Activated T-helper 2 cell treated with anti-CD3 and anti-CD28 coated beads, Interferon-gamma antibody, Interleukin-2, Interleukin-4, amounts not matched to agents 10 μg/mL and 5 μg/mL and 100 μg/mL, durations not matched to agents 14 hours and 24 hours and 36 hours (primary cell): ENCODE measurements at places on chromosomes 16 and 17.

DNA sequence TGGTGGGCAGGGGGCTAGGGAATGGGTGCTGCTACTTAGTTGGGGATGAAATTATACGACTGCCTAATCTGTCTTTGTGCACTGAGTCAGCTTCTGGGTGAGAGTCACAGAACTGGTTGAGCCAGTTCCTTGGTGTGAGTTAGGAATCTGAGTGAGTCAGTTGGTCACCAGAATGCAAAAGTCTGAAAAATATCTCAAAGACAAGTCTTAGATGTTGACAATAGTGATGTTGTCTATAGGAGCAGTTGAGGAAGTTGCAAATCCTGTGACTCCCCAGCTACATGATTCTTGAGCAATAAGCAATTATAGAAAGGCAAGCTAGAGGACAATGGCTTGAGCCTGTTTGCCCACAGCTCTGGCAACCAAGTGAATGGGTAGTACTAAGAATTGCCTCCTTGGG lies 399.2 kb downstream of the CNTNAP4 start:
- no peak overlapping the region for H3K4me3 ChIP-seq
- no peak overlapping the region for H3K27ac ChIP-seq
- no peak for DNase-seq
- no peaks in the 10 kb centered on the region for H3K4me1 ChIP-seq
- no peaks in the 10 kb centered on the region for H3K27me3 ChIP-seq
- no peaks in the 10 kb centered on the region for H3K36me3 ChIP-seq

DNA sequence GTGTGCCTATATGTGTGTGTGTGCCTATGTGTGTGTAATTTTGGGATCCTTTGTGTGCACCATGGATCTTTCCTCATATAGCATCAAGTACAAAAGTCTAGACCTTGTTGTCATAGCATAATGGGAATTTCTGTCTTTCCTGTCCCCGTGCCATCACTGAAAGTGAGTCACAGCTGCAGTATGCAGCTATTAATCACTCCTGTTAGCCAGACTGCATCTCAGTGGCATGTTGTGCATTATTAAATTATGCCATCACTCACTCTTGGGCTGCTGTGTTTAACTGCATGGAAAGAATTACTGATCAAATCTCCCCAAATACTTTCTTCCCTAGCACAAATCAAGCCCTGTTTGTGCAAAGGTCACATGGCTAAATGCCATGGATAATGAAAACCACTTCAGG lies 92.4 kb downstream of the CBLN1 start:
- H3K27me3 ChIP-seq, result no peaks in the 10 kb centered on the region
- no peaks in the 10 kb centered on the region for H3K4me1 ChIP-seq
- no peaks in the 10 kb centered on the region for H3K36me3 ChIP-seq
- H3K4me3 ChIP-seq, result no peak overlapping the region

- H3K4me3 ChIP-seq, result no peak overlapping the region
- no peak overlapping the region for H3K27ac ChIP-seq
- DNase-seq, result no peak
- H3K36me3 ChIP-seq, result no peaks in the 10 kb centered on the region
These were observed 48.0 kb downstream of the TEKT5 start for GRCh38 chr16:10646581-10647263.

GRCh38 chr16:88599092-88599733 lies 29.0 kb downstream of the ZC3H18 start:
- H3K4me1 ChIP-seq, result peaks cover 7% of the 10 kb centered on the region
- DNase-seq, result no peak
- peaks cover 57% of the 10 kb centered on the region for H3K36me3 ChIP-seq
- H3K27ac ChIP-seq, result no peak overlapping the region
- H3K4me3 ChIP-seq, result no peak overlapping the region

GRCh38 chr16:61909074-61909473 lies 127.2 kb downstream of the CDH8 start:
- no peak overlapping the region for H3K27ac ChIP-seq
- H3K36me3 ChIP-seq, result no peaks in the 10 kb centered on the region
- no peak for DNase-seq
- no peaks in the 10 kb centered on the region for H3K27me3 ChIP-seq

- no peak for DNase-seq
- H3K4me1 ChIP-seq, result peaks cover 2% of the 10 kb centered on the region
- H3K27me3 ChIP-seq, result no peaks in the 10 kb centered on the region
- H3K36me3 ChIP-seq, result peaks cover 21% of the 10 kb centered on the region
- H3K4me3 ChIP-seq, result no peak overlapping the region
These were observed 18.5 kb upstream of the BCAS3 start for GRCh38 chr17:60659156-60659555.

- H3K36me3 ChIP-seq, result no peaks in the 10 kb centered on the region
- no peak for DNase-seq
- H3K4me1 ChIP-seq, result no peaks in the 10 kb centered on the region
- H3K27ac ChIP-seq, result no peak overlapping the region
These were observed 106.1 kb downstream of the GP2 start for GRCh38 chr16:20221208-20221607.

GRCh38 chr17:55549140-55549539 lies 37.9 kb upstream of the SMIM36 start:
- no peaks in the 10 kb centered on the region for H3K36me3 ChIP-seq
- peaks cover 8% of the 10 kb centered on the region for H3K4me1 ChIP-seq
- DNase-seq, result no peak
- H3K27me3 ChIP-seq, result peaks cover 18% of the 10 kb centered on the region
- no peak overlapping the region for H3K27ac ChIP-seq

DNA sequence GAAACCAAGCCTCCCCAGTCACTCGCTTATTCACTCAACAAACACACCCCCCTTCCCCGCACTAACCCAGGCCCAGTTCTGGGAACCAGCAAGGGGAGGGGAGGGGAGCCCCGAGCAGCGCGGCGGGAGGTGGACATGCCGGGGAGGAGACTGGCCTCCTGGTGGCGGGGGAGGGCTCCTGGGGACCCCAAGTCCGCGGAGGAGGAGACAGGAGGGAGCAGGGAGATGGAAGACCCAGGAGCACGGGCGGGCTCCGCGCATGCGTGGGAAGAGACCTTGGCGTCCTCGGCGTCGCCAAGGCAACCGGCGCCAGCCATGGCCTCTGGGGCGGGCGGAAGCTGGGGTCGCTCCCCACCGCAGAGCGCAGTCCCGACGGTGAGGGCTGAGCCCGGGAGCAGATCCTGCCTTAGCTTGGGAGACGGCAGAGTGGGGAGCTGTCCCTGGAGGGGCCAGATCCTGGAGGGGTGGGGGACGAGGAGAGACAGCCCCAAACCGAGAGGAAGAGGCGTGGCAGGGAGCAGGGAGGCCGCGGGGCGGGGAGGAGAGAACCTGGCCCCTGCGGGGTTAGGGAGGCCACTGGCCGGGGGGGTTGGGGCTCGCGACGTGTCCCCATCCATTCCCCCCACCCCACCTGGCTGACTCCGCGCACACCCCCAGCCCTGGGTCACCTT lies at the start of gene PRR29:
PRR29 (plus strand) TSS at position 302 of the 671 bp plus-strand sequence; CDS start at position 316, 14 bp downstream.
- H3K4me3 ChIP-seq, result peak within 1 kb of the TSS; percentile 85
- peaks cover 23% of the 10 kb centered on the region for H3K27me3 ChIP-seq
- H3K4me1 ChIP-seq, result peaks cover 27% of the 10 kb centered on the region
- peaks cover 3% of the 10 kb centered on the region for H3K36me3 ChIP-seq

- H3K4me1 ChIP-seq, result no peaks in the 10 kb centered on the region
- no peaks in the 10 kb centered on the region for H3K27me3 ChIP-seq
- DNase-seq, result no peak
These were observed 150.0 kb upstream of the GOT2 start for GRCh38 chr16:58884141-58884540.

GRCh38 chr16:54280751-54281150 lies 5.8 kb downstream of the IRX3 start:
- peaks cover 18% of the 10 kb centered on the region for H3K4me1 ChIP-seq
- no peaks in the 10 kb centered on the region for H3K36me3 ChIP-seq
- no peak overlapping the region for H3K4me3 ChIP-seq
- no peak for DNase-seq

DNA sequence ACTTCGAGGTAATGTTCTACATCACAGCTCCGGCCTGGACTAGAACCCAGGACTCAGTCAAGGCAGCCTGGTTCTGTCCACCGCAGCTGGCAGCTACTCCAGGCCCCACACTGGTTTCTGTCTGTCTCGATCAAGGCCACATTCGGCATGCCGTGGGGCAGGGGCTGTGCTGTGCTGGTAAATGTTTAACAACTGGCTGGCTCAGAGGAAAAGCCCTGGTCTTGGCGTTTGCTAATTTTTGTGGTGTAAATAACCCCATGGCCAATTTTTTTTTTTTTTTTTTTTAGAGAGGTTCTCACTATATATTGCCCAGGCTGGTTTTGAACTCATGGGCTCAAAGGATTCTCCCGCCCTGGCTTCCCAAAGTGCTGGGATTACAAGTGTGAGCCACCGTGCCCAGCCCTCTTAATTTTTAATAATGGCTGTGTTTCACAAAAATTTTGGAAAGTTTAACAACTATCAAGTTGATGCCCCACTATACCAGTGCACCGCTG lies 328 bp upstream of the DRC7 start:
- H3K4me1 ChIP-seq, result peaks cover 17% of the 10 kb centered on the region
- H3K36me3 ChIP-seq, result no peaks in the 10 kb centered on the region
- H3K27me3 ChIP-seq, result peaks cover 8% of the 10 kb centered on the region
- no peak overlapping the region for H3K27ac ChIP-seq

GRCh38 chr16:8552487-8553221 lies 37.7 kb downstream of the TMEM114 start:
- DNase-seq, result no peak
- H3K36me3 ChIP-seq, result no peaks in the 10 kb centered on the region
- H3K27me3 ChIP-seq, result no peaks in the 10 kb centered on the region
- peaks cover 2% of the 10 kb centered on the region for H3K4me1 ChIP-seq
- H3K4me3 ChIP-seq, result no peak overlapping the region
- H3K27ac ChIP-seq, result no peak overlapping the region

DNA sequence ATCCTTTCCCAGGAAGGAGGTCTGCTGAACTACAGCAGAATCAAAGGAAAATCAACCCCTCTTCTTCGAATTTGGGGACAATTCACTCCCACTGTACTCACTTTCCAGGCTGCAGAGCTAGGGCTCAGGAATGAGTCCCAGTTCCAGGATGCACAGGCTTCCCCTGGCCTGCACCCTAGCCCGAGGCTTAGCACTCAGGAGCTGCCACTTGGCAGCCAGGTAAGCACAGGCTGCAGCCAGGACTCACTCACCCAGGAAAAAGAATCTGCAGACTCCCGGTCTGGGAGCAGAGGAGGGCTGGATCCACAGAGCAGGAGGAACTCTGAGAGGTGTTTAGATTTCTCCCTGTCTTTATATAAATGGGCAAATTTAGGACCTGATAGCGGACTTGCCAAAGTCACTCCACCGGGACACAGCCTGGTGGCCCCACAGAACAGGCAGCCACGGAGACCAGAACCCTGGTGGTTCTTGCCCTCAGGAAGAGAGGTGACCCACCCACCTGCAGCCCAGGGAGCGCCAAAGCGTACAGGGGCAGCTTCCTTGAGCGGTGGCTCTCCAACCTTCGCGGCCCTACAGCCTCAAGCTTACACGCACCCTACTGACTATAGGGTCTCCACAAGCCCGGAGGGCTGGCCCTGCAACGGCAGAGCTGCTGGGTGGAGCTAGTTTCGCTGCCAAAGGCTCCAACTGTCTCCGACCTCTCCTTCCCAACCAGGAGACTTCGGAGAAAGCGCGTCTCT lies 4.8 kb downstream of the CBLN1 start:
- no peak overlapping the region for H3K4me3 ChIP-seq
- no peaks in the 10 kb centered on the region for H3K36me3 ChIP-seq
- peaks cover 74% of the 10 kb centered on the region for H3K27me3 ChIP-seq
- H3K27ac ChIP-seq, result no peak overlapping the region
- no peak for DNase-seq

GRCh38 chr16:80664226-80664625 lies 123.4 kb downstream of the DYNLRB2 start:
- H3K27ac ChIP-seq, result no peak overlapping the region
- peaks cover 6% of the 10 kb centered on the region for H3K4me1 ChIP-seq
- no peaks in the 10 kb centered on the region for H3K27me3 ChIP-seq

GRCh38 chr17:42221886-42222745 lies 27.8 kb upstream of the GHDC start:
- H3K4me3 ChIP-seq, result no peak overlapping the region
- peak overlapping the region; percentile 22 for H3K27ac ChIP-seq
- peaks cover 65% of the 10 kb centered on the region for H3K36me3 ChIP-seq
- DNase-seq, result peak; percentile 38
- no peaks in the 10 kb centered on the region for H3K27me3 ChIP-seq

DNA sequence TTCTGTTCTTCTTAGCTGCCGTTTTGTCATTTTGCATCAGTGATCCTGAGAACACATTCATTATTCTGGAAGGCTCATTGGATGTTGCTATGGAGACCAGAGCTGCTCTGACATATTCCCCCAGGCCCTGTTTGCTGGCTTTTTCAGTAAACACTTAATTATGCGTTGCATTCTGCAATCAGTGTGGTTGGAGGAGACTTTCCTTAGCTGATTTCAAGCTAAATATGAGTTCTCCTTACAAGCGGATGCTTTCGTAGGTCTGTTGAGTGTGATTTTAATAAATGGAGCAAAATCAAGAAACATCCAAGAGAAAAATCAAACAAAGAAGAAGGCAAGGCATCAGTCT lies 38.2 kb upstream of the NUDT7 start:
- no peaks in the 10 kb centered on the region for H3K4me1 ChIP-seq
- no peak overlapping the region for H3K27ac ChIP-seq
- DNase-seq, result no peak
- H3K27me3 ChIP-seq, result peaks cover 13% of the 10 kb centered on the region
- no peaks in the 10 kb centered on the region for H3K36me3 ChIP-seq
- no peak overlapping the region for H3K4me3 ChIP-seq

DNA sequence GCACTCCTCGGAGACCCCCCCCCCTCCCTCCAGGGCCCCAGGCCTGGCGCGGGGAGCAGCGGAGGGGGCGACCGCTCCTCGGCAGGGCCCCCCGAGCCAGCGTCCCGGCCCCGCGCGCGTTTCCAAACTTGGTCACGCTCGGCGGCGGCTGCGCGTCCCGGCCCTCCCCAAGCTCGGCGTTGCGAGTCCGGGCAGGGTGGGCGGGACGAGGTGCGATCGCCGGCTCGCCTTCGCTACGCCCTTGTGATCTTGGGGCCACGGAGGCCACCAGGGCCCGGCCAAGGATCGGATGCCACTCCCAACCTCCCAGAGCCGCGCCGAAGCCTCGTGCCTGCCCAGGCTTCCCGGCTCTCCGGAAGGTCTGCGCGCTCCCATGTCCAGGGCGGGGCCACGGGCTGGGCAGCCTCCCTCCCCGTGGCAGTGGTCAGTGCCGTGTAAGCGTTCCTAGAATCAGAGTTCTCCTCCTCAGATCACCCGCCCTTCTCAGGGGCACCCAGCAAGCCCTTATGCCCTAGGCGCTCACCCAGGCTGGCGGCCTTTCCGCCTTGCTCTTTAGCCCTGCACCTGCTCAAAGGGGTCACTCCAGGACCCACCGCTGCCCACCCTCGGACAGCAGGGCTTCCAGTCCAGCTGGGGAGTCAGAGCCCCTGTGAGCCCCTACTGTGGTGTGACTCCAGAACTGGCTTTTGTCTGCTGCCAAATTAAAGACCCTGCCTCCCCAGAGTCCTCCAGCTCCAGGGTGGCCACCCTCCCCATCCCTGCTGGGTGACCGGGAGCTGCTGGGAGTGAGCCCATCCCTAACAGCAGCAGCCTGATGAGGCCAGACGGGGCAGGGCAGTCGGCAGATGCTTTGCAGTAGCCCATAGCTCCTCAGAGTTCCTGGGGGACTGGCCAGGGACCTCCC lies 12.2 kb upstream of the MRPS23 start:
- peaks cover 8% of the 10 kb centered on the region for H3K4me1 ChIP-seq
- H3K27ac ChIP-seq, result no peak overlapping the region
- no peak for DNase-seq
- H3K4me3 ChIP-seq, result peak overlapping the region; percentile 26
